ENCODE measurements at places on chromosomes 16 and 17.
A peak's percentile ranks its signal among the peaks of the same experiment; 100 is the strongest.

DNA sequence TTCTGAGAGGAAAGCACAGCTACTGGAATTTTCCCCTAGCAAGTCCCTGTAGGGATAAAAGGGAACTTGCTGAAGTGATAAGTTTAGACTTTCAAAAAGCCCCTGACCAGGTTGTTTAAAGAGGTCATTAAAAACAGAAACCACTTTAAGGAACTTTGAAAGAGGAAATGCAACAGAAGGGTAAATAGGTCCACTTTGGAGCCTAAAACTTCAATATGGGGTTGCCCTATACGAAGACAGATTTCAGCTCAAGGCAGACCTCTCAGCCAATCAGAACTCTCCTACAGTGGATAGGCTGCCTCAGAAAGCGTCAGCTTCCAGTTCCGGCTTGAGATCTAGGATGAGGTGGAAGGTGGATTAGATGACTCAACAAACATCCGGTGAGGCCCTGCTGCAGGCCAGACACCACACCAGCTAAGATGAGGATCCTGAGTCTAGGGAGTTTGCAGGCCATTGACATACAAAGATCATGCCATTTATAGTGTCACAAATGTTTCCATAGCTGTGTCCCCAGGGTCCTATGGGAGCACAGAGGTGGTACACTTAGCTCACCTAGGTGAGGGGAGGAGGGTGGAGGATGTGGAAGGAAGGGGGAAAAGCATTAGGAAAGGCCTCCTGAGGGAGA, 7.9 kb upstream of the MFSD6L start:
- no peak for DNase-seq

GRCh38 chr17:38568274-38568673, 37.5 kb downstream of the SRCIN1 start:
- no peak for DNase-seq

- no peak for DNase-seq
Observed at GRCh38 chr16:2795395-2796143, 2.7 kb upstream of the PRSS41 start.

- no peak for DNase-seq
Observed at GRCh38 chr16:6645768-6646568, 686.7 kb upstream of the RBFOX1 start.

- peak; percentile 25 for DNase-seq
Observed at GRCh38 chr17:193426-193810, 12.0 kb upstream of the DOC2B start.

DNA sequence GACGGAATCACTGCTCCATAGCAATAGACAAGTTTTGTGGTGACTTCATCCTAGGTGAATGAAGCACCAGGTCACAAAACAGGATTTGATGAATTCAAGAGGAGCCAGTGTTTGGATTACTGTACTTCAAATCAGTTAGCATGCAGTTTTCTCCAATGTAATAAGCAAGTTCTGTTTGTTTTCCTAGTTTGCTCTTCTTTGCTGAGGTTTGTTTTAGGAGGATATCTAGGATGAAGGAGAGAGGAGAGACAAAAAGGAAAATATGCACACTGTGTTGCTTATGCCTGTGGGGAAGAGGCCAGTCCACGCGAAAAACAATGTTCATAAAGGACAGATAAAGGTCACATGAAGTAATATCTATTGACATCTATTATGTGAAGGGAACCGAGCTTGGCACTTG, 9.0 kb downstream of the KRT37 start:
- DNase-seq, result no peak

GRCh38 chr16:89170346-89171215, 967 bp upstream of the CDH15 start:
- DNase-seq, result peak; percentile 63

- no peak for DNase-seq
Observed at GRCh38 chr17:18017958-18018357, 21.0 kb downstream of the ATPAF2 start.

- DNase-seq, result no peak
Observed at GRCh38 chr16:88976366-88977017, 515 bp downstream of the CBFA2T3 start.

DNA sequence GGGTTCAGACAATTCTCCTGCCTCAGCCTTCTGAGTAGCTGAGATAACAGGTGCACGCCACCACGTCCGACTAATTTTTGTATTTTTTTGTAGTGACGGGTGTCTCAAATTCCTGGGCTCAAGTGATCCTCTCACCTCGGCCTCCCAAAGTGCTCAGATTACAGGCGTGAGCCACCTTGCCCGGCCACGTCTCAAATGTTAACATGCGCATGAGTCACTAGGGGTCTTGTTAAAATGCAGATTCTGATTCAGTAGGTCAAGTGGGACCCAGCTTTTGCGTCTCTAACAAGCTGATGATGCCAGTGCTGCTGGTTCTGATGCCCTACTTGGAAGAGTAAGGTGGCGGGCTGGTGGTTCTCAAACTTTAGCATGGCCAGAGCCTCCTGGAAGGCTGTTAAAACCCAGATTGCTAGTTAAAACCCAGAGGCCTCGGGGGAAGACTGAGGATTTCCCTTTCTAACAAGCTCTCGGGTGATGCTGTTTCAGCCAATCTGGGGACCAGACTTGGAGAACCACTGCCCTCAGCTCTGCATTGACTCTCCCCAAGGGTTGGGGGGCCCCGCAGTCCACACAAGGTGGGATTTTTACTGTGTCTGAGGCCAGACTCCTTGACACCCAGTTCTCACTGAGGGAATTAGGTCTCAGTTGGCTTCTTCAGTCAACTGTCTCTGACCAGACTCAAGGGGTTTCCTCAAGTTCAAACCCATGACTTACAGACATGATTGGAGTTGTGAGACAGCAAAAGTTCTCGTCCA, 17.9 kb downstream of the SCNN1B start:
- no peak for DNase-seq

DNA sequence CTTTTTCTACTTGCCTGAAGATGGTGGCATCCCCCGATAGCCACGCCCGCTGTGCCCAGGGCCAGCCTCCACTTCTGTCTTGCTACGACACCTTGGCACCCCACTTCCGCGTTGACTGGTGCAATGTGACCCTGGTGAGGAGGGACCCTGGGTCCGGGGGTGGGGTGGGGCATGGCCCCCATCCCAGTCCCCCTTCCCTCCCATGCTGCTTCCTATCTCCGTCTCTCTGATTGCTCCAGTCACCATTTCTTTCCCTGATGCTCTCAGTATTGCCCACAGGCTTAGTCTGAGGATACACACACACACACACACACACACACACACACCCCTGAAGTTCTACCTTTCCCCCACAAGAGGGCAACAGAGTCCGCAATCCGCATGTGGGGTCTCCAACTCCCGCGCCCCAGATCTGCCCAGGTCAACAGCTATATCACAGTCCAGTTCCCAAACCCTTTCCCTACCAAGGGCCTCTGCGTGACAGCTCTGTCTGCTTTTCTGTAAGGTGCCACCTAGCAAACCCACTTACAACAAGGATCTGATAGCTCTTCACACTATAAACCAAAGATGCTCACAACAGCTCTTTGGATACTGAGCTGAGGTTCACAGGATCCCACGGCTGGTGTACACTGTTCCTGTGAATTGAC, 3.4 kb downstream of the SGCA start:
- DNase-seq, result peak; percentile 71

GRCh38 chr17:80415626-80416137, 715 bp downstream of the ENDOV start:
- DNase-seq, result peak; percentile 42

- no peak for DNase-seq
Observed at GRCh38 chr16:86573215-86573614, 5.1 kb upstream of the FOXL1 start.

DNA sequence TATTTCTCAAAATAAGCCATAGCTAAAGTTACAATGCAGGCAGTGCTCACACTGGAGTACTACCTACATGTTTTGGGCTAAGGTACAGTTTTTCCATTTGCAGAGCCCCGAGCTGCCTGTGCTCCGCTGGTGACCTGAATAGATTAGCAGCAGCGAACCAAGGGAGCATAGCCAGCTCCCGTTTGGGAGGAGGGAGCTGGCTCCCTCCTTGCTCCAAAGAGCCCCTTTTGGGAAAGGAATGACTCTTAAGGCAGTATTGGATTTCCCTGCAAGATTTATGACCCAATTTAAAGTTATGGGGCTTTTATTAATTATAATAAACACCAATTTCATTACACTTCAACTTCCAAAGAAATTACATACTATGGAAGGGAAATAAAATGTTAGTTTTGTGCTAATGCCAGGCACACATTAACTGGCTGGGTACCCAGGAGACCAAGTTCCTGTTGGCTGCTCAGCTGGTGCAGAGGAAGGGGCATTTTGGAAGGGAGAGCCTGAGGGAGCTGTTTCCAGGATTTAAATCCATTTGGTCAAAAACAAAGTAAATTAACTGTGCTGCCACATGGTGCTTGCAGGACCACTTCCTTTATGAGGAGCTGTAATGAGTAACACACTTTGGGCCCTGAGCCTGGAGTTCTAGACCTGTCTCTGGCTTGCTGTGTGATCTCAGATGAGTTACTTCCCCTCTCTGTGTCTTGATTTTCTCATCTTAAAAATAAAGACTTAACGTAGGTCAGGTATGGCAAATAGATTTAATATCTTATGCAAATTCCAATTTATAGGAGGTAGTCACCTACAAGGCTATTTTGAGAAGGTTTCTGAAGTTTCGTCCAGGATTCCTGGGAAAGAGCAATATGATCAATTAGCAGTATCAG, 362.1 kb upstream of the CCL2 start:
- DNase-seq, result no peak

- no peak for DNase-seq
Observed at GRCh38 chr16:616733-617586, 13.8 kb upstream of the WFIKKN1 start.

DNA sequence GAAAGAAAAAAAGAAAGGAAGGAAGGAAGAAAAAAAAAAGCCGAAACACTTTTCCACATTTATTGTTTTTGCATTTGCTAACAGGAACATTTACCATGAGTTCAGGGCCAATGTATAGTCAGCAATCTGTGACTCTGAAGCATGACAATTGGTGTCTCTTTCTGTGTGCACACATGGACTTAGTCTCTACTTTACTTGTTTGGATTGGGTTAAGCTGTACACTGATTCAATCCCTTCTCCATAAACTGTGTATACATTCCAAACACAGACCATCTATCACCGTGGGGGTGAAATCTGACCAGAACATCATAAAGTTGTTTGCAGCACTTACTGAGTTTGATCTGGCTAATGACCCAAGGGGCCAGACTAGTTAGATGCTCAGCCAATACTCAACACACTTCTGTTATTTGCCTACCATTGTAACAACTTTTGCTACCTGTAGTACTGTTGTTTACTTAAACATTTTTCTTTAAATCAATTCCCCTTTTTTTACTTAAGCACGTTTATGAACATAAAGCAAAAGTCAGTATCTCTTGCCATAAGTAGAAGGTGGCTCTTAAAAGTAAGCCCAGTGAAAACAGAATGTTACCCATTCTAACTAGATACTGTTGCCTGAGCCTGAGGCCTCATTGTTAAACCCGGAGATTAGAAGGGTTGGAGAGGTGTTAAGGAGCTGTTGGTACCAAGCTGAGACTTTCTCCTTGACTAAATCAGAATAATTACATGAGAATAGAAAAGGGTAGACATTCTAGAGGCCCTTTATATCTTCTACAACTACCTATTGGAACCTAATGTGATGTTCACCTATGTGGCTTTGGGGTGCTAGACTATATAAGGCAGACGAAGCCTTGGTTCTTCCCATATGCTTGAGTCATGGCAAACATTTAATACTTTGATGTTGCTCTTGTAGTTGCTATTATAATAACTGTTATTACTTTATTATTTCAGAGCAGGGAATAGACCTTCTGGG, 41.8 kb downstream of the SCNN1B start:
- DNase-seq, result no peak

DNA sequence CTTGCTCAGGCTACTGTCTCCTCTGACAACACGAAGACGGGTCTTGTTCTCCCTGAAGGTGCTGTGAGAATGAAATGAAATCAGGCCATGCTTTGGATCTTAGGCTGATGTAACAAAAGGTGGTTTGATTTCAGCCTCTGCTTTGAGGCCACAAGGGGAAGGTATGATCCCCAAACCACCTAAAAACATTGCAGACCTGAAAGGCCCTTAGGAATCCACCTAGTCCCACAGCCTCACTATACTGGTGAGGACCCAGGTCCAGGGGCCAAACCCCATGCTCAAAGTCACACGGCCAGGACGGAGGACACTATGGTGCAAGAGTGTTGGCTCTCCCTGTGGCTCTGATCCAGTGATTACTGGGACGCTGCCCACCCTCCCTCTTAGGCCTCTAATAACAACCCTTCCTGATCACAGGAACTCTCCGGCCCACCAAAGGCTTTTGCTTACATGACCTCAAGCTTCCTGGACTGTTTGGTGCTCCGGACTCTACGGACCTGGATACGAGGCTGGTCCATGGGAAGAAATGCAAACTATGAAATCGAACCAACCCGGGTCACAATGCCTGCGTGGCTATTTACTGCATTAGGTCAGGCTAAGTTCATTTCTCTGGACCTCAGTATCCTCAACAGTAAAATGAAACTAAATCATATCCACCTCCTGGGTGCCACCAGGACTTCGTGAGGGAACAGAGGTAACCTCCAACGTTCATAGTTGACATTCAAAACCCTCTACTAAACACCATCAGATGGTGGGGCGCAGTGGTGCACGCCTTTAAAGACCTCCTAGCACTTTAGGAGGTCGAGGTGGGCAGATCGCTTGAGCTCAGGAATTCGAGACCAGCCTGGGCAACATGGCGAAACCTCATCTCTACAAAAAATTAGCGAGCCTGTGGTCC, 1.5 kb downstream of the TRIM25 start:
- peak; percentile 75 for DNase-seq

DNA sequence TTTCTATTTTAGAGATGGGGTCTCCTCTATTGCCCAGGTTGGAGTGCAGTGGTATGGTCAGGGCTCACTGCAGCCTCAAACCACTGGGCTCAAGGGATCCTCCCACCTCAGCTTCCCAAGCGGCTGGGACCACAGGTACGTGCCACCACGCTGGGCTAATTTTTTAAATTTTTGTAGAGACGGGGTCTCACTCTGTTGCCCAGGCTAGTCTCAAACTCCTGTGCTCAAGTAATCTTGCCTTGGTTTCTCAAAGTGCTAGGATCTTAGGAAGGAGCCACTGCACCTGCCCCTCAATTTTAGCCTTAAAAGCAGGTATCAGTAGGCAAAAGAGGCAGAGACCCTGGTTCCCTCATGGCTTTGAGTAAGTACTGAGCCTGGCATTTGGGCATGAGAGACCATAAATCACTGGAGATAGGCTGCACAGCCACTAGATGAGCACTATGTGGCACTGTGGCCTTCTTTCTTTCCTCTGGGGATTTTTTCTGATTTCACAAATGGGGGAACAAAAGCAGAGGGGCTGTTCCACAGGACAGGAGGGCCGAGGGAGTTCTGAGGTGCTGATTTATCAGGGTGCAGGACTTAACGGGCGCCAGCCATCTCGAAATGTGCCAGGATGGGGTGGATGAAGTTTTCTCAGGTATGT, 82.2 kb downstream of the PLXDC1 start:
- DNase-seq, result no peak

DNA sequence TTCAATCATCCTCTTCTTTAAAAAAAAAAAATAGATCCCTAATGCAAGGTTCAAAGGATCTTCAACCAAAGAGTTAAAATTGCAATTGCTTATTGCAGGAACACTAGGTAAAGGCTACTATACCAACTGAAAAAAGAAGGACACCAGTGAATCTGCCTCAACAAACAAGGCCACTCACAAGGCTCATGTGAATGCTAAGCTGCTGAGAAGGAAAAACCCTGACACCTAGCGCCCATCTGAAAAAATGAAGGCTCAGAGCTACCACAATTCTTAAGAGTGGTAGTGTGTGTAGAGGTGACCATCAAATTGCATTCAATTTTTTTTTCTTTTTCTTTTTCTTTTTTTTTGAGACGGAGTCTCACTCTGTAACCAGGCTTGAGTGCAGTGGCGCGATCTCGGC, 201.6 kb upstream of the C17orf78 start:
- DNase-seq, result no peak

Measured in psoas muscle (tissue), 8 donors.